ENCODE measurements at places on chromosomes 1 and 21.

GRCh38 chr1:92376345-92376744 is 77.5 kb downstream of the RPAP2 start:
- DNase-seq = no peak

- no peak for DNase-seq
Observed at GRCh38 chr21:31162827-31163226, 124.6 kb upstream of the KRTAP19-8 start.

DNA sequence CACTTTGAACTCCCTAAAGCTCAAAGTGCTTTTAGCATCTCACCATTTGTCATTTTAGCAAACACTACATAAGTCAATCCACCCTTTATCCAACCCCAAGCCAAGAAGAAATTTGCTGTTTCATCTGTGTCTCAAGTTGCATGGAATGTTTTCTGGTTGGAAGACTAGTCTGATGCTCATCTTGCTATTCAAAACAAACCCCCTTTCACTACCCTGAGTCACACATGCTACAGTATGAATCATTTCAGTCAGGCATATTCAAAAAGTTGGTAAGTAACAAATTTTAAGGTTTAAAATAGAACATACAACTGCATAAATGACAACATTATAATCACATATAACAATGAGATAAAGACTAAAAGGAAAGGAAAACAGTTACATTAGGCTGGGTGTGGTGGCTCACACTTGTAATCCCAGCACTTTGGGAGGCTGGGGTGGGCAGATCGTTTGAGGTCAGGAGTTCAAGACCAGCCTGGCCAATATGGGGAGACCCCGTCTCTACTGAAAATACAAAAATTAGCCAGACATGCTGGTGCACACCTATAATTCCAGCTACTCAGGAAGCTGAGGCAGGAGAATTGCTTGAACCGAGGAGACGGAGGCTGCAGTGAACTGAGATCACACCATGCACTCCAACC is 38.7 kb downstream of the DSTYK start:
- DNase-seq = no peak

DNA sequence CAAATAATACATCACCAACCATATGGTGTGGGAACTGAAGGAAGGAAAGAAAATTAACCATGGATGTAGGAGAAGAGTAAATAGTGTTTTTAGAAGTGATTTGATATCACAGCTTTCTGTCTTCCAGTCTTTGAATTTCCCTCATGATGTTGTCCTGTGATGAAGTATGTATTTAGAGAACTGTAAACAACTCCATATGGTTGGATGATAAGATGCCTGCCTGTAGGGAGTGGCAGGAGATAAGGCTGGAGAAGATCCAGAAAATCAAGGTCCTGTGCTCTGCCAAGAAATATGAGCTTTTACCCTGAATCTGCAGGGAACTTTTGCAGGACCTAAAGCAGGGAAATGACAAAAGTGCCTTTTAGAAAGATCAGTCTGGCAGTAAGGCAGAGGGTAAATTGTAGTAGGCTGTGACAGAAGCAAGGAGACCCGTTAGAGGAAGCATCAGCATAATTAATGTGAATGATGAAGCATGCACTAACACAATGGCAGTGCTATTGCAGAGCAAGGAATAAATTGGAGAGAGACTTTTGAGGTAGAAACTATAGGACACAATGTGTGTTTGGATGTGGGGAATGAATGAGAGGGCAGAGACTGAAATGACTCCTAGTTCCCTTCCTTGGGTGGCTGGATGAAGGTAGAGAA is 21.9 kb downstream of the CEPT1 start:
- no peak for DNase-seq

DNA sequence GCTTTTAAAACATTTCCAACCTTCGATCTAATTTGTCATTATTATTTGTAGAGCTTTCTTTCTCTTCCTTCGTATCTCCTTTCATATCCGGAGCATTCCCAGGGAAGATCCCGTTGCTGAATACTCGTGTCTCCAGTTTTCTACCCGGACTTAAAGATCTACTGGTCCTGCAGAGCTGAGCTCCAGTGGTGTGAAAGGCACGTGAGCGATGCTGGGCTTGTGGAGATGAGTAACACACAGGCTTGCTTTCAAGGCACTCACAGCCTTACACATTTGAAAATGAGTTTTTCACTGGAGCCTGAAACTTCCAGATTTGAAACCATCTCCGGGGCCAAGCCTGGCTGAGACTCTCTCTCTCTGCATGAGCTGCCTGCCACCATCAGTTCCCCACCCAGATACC is 428.3 kb downstream of the KIF26B start:
- DNase-seq = no peak

DNA sequence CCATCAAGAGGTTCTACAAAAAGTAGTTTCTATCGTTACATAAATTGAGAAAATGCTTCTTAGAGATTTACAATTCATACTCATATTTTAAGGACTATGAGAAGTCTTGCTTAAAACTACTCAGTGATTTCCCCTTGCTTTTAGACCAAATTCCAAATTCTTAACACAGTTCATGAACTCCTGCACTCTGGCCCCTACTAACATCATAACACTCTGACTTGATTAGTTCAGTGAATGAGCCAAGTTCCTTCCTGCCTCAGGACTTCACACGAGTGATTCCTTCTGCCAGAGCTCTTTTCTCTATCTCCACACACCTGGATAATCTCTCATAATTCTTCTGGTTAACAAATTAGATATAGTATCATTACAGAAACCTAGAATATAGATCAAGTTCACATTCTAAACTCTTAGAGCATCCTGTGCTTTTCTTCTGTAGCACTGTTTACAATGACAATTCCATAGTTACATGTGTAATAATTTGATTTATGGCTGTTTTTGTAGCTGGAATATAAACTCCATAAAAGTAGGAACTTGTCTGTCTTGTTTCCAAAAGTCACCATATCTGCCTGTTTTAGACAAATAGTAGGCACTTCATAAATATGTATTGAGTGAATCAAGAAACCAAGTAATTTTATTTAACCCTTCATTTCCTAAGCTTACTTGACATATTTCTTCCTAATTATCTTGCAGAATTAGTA is 59.9 kb downstream of the NUF2 start:
- no peak for DNase-seq

DNA sequence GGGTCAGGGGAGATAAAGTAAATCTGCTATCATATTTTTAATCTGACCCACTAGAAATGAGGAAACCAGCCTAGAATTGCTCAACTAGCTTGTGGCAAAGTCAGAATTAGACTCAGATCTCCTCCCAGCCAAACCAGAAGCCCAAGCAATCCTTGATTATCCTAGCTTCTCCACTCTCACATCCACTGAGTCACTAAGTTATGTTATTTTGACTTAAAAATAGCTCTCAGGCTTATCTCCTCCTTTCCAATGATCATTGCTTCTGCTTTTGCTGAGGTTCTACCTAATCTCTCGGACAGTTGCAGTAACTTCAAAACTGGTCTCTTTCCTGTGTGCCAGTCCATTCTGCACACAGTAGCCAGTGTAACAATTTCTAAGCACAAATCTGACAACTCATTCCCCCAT is 22.9 kb downstream of the OVAAL start:
- DNase-seq = no peak

GRCh38 chr1:173122958-173123852 is 72.5 kb upstream of the TNFSF18 start:
- peak; percentile 38 for DNase-seq

DNA sequence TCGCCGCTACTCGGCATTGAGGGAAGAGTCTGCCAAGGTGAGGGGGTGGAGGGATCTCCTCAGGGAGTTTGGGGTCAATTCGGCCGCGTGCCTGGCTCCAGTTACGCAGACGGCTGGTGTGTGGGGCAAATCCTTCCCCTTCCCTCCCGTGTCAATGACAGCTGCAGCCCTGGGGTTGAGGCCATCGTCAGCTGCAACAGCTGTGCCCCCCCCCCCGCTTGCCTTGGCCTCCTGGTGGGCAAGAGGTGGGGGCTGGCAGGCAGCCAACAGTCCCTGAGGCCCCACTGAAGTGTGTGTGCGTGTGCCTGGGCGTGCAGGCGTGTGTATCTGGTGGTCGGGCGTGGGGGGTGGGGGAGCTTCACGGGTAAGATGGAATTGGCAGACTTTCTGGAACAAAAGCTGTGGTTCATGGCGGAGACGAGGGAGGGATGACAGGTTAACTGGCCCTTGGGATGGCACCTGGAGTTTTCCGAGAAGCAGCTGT is 25.6 kb downstream of the PPFIA4 start:
- DNase-seq = no peak

DNA sequence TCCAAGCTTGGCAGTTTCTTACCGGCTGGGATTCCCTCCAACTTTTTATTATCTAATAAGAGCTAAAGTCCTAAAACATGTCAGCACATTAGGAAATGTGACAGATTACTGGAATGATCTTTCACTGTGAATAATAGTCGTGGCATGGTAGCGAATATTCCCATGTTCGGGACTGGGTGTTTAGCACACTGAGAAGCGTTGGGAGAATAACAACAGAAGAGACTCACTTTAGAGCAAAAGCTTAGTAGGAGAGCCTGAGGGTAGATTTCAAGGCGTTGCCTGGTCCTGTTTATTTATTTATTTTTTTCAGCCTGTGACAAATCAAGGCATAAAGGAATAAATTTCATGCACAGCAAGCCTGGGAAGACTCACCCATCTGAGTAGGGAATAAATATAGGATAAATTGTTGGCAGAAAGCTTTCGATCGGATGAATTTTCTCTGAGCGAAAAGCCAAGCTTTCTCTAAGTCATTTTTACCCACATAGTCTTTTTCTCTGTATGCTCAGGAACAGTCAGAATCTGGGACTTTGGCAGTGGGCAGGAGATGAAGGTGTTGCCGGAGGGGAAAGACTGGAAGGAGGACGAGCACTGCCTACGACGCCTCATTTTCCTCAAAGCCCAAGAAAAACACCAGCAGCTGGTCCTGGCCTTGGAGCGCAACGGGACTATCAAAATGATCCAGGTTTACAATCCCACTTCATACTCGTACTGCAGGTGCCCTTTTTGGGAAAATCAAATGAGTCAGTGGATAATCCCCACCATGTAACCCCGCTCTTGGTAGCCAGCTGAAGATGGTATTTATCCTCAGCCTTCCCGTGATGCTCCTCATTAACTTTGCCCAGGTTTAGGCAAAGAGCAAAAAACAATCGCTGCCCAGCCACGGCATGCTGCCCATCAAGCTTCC is 97.2 kb downstream of the WDR64 start:
- no peak for DNase-seq

DNA sequence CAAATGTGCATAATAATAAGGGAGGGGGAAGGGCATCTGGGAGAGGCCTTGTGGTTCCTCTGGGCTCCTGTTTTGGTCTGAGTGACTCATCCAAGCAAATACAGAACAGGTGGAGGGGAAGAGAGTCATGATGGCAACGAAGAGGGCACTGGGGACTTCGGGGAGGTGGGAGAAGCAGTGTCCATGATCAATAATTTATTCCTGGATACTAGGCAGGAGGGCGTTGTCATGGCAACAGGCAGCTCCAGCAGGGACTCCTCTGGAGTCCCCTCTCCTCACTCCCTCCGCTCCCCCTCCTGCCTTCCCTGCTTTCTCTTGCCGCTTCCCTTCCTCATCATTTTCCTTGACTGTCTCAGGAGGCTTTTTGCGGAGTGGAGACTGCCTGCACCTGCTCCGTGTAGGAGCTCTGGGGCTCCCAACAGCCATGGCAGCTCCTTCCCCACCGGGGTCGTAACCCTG is 12.3 kb upstream of the NFASC start:
- no peak for DNase-seq

GRCh38 chr1:158916085-158916484 is 15.3 kb upstream of the PYHIN1 start:
- no peak for DNase-seq

DNA sequence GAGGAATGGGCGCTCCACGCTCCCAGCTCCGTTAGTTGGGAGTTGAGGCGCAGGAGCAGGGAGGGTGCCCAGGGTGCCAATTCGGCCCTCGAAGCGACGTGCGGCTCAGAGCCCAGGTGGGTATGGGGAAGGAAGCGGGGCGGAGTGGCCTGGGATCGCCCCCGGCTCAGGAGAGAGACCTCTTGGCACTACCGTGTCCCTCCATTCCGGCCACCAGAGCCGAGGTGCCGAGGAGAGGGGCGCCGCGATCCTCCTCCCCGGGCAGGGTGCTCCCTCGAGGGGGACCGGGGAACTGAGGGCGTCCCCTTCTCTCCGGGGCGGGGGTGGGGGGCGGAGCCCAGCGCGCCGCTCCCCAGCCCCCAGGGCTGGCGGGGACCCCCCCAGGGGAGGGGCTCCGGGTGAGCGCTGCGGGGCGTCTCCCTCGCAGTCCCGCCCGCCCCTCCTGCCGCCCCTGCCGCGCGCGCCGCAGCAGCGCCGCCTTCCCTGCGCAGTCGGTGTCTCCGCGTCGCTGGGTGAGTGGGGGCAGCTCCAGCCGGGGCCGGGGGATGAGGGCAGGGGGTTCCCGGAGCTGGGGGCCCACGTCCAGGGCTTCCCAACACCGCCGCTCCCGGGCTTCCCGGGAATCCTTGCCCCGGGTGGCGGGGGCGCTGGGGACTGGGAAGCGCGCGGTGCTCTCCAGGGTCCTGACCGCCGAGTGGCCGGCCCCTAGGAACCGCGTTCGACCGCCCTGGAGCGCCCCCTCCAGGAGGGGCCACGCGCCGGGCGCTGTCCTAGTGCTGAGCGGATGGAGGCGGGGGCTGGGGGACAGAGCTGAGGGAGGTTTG is at the start of gene HPCA:
HPCA (plus strand) TSS at position 488 of the 824 bp plus-strand sequence. CDS start 2,408 bp downstream, outside the sequence.
- DNase-seq = no peak

DNA sequence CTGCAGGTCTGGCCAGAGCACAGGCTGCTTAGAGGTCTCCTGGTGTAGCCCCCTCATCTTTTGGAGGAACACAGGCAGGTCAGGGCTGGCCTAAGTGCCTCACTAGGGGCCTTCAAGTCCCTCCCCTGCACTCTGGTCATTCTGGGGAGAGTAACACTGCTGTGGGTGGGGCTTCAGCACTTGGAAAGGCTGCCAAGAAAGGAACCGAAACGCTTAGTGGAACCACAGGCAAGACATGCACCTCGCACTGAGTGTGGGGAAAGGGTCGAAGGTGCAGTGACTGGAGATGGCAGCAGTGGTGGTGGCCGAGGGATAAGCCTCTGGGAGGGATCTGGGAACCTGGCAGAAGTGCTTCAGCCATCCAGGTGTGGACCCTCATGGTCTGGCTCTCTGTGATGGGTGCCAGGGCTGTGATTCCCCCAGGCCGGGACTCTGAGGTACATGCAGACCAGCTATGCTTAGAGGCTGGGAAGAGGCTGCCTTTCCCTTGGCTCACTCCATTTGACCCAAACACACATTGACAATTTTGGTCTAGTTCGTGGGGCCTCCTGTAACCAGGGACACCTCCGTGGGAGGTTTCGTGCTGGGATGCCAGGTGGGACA is 182.9 kb upstream of the CSF3R start:
- DNase-seq = no peak
